Suppressor macrophage treated with lipopolysaccharide for 4 hours (primary cell): ENCODE measurements at places on chromosomes 6 and 20.
A peak's percentile ranks its signal among the peaks of the same experiment; 100 is the strongest.

DNA sequence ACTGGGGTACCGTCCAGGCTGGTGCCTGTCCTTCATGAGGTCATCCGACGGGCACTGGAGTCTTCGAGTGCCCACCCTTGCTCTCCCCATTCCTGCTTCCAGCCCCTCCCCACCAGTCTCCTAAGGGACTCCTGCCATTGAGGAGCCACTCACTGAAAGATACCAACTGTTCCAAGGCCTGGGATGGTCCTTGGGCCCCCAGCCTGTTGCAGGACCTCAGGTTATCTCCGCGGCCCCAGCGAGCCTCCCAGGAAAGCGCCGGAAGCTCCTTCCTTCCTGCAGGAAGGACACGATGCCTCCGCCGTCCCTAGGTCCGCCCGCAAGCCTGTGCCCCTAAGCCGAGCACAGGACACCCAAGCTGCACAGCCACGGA is 1.2 kb downstream of the NKAIN4 start:
- DNase-seq: no peak

GRCh38 chr20:50848341-50848808 is 53.5 kb downstream of the BCAS4 start:
- no peak for DNase-seq

DNA sequence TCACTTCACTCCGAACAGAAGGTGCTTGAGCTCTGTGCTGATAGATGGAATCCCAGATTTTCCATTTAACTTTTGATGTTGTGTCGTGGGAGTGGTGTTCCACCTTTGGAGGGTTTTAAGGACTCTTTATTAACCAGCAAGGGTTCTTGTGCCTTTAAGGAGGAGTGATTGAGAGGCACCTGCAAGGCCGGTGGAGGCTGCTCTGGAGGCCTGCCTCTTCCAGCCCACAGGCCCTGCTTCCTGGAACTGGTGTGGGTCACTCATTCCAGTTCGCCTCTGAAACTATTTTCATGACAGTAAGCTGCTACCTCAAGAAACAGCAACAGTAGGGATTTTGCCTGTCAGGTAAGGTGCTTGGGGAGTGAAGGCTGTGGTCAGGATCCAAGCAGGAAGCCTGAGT is 58.8 kb upstream of the APCDD1L start:
- DNase-seq: no peak

GRCh38 chr6:157224178-157224950 is 99.0 kb downstream of the TMEM242 start:
- no peak for DNase-seq

DNA sequence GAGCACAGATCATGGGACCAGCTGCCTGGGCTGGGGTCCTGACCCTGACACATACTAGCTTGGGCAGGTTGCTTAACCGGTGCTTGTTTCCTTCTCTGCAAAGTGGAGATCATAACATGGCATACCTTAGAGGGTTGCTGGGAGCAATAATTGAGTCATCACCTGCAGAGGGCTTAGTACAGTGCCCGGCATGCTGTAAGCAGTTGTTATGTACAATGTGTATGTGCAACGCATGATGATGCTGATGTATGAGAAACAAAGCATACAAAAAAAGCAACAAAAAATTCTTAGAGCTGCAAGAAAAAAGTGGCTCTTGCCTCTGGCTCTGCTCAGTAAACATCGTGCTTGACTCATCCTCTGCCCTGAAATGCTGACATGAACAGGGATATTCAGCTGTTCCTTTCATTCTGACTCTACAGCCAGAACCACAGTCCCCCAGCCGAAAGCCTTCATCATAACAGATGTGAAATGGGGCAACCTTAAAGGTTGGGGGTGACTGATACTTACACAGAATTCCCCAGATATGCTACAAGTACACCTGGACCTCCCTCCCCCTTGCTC is 91.7 kb downstream of the CLIC5 start:
- no peak for DNase-seq

GRCh38 chr20:16011056-16011455 is 562.2 kb downstream of the KIF16B start:
- DNase-seq: no peak

- no peak for DNase-seq
Observed at GRCh38 chr6:99587792-99588191, 18.8 kb upstream of the PRDM13 start.

DNA sequence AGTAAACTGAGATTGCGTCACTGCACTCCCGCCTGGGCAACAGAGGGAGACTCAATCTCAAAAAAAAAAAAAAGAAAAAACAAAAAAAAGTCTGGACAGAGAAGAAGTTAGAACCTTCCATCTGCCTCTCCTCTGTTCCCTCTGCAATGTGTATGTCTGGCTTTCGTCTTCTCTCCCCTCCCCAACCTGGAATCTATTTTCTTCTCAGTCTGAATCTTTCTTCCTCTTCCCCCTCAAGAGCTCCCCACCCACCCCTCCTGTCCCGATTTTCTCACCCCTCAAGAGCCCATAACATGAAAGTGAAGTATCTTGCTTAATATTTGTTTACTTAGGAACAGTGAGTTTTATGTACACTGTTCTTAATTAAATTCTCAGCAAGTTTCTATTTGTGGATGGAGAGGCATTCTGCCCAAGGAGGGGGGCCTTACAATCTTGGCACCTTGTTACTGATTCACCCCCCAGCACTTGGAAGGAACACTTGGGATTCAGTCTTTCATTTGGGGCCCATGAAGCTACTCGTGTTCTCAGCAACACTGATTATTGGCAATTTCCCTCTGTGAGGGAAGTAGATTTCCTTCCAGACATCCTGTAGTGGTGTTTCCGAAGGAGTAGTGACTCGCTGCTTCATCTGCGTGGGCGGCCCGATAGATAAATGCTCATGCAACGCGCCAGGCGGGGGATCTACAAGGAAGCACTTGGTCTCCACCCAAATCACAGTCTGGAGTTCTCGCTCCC is 69.3 kb upstream of the SRSF6 start:
- DNase-seq: no peak

DNA sequence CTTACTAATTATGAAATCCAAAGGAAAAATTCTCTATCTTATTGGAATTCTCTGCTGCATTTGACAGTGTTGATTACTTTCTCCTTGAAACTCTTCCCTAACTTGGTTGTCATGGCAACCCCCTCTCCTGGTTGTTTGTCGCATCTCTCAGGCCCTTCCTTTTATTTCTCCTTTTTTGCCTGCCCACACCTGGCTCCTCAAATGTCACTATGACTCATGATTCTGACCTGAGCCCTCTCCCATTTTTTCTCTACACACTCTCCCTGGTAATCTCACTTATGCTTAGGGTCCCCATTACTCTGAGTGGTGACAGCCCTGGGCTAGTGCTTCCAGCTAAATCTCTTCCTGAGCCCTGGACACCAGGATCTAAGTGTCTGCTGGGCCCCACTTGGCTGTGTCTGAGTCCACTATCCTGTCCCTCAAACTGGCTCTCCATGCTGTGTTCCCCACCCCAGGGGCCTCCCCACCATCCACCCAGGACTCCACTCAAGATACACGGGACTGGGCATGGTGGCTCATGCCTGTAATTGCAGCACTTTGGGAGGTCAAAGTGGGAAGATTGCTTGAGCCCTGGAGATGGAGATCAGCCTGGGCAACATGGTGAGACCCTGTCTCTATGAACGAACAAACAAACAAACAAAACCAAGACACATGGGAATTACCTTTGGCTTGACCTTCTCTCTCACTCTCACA is 16.5 kb upstream of the NNAT start:
- DNase-seq: no peak

DNA sequence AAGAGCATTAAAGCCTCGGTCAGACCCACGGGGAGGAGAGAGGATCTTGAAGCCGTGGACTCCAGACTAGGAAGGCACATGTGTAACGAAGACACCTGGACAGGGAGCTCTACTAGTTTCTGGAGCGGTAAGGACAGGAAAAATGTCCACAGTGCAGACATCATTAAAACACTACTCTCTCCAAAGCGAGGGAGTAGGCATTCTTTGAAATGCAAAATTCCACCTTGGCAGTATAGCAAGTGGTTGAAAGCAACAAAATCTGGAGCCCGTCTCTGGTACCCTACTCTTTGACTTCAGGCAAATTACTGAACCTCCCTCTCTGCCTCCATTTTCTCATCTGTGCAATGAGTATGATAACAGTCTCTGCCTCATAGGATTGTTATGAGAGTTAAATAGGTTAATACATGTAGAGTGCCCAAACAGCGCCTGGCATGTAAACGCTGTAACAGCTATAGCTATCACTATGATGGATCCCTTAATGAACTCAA is 408 bp upstream of the CRIP3 start:
- DNase-seq: no peak

GRCh38 chr6:159116343-159116742 is 52.9 kb upstream of the FNDC1 start:
- DNase-seq: peak; percentile 91

DNA sequence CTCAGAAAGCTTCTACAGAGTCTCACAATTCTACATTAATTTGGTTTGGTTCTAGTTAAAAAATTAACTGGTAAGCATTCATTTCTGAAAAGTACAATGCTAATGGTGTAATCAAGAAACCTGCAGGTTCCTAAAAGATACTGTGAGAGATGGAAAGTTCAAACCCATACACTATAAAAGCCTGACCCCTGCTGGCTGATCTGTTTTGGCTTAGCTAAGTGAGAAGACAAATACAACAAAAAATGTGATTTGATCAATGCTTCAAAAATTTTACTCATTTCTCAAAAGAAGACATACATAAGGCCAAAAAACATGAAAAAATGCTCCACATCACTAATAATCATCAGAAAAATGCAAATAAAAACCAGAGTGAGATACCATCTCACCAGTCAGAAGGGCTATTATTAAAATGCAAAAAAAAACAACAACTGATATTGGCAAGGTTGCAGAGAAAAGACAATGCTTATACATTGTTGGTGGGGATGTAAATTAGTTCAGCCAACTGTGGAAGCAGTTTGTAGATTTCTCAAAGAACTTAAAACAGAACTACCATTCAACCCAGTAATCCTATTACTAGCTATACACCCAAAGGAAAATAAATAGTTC is 102.8 kb downstream of the MOXD1 start:
- peak; percentile 51 for DNase-seq

- DNase-seq: no peak
Observed at GRCh38 chr20:11492386-11492785, 425.3 kb upstream of the BTBD3 start.

DNA sequence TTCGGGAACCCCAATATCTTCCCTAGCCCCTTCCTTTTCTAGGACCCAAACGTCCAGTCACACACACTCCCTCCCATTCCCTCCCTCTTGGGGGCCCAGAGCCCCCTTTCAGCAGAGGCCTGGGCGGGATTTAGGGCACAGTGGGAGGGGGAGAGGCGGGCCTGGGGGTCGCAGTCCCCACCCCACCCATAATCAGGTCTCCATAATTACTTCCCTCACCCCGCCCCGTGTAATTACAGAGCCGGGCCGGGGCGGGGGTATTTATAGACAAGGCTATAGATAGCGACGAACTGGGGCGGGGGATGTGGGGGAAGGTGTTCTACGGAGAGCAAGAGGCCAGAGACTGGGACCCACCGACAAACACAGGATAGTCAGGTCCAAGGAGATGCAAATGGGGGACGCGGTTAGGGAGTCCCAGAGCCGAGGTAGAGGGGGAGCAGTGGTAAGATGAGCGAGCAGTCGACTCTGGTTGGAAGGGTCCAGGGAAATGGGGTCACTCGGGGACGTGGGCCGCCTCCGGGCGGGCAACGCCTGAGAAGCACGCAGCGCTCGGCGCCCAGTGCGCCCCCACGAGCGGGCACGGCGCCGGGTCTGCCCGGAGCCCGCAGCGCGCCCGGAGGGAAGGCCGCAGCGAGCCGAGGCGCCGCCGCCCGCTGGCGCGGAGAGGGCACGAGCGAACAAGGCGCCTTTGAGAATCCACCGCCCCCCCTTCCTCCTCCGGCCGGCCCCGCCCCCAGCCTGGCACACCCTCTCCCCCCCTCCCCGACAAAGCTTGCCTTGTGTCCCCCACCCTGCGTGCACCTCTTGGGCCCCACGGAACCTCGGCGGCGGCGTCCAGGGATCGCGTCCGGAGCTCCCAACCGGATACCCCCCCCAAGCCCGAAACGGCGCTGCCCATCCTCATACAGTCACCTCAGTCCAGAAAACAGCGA is 670 bp upstream of the COL11A2 start:
- no peak for DNase-seq

DNA sequence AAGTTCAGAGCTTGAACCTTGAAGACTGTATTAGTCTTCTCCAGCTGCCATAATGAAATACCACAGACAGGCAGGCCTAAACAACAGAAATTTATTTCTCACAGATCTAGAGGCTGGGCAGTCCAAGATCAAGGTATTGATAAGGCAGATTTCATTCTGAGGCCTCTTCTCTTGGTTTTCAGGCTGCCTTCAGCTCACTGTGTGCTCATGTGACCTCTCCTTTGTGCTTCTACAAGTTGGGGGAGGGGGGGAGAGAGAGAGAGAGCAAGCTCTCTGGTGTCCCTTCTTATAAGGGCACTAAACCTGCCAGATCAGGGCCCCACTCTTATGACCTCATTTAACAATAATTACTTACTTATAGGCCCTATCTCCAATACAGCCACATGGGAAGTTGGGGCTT is 102.6 kb upstream of the RSPO3 start:
- no peak for DNase-seq

- DNase-seq: no peak
Observed at GRCh38 chr6:25334793-25335192, 55.6 kb downstream of the CARMIL1 start.

DNA sequence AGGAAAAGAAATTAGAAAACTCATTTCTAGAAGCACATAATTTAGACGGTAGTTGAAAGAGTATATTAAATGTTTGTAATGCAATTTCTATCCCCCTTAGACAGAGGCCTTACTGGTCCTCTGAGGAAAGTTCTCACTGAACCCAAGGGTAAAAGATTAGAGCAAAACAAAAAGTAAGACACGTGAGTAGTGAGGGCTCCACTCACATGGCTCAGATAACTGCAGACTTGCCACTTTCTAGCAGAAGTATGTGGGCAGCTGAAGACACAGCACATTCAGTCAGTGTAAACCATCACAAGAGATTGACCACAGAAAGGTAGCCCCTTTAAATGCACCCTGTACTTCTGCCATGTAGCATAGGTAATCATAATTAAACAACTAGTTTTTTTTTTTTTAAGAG is 193.8 kb downstream of the BTBD9 start:
- DNase-seq: peak; percentile 19

DNA sequence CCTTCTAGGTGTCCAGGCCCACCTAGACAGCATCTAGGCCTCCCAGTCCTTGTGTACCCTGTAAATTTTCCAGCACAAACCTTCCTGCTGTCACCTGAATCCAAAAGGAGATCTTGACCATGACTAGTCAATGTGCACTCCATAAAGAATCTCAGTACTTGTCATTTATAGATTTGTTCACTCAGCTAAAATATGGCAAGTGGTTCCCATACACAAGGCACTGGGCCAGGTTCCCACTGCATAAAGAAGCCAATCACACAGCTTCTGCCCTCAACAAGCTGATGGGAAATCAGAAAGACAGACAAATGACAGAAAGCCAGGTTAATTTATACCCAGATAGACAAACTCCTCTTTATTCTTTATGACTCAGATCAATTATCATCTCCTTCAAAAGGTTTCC is 526.8 kb downstream of the CD83 start:
- no peak for DNase-seq

GRCh38 chr6:163970846-163971564 is 556.5 kb downstream of the QKI start:
- DNase-seq: no peak
